ENCODE measurements at places on chromosomes 7 and 10. TPM values are rescaled to one million over a fixed set of nuclear protein-coding genes. Genes with fewer than 3 reads are reported as not detected.

DNA sequence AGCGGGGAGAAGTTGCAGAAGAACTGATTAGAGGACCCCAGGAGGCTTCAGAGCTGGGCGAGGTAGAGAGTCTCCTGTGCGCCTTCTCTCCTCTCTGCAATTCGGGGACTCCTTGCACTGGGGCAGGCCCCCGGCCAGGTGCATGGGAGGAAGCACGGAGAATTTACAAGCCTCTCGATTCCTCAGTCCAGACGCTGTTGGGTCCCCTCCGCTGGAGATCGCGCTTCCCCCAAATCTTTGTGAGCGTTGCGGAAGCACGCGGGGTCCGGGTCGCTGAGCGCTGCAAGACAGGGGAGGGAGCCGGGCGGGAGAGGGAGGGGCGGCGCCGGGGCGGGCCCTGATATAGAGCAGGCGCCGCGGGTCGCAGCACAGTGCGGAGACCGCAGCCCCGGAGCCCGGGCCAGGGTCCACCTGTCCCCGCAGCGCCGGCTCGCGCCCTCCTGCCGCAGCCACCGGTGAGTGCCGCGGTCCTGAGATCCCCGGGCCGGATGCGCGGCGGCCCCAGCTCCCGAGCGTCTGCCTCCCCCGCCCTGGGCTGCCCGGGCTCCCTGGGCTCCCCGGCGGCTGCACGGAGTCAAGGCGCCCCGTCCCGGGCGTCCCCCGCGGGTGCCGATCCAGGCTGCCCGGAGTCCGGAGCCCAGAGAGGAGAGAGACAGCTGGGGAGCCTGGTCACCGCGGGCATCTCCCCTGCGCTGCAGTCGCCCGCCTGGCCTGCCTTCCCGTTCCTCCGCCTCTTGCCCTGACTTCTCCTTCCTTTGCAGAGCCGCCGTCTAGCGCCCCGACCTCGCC is at the start of gene PLAU:
TSS of gene PLAU (plus strand) at position 369 of the 789 bp plus-strand sequence. CDS start 424 bp downstream, outside the sequence.
- peak; percentile 73 for DNase-seq
- H3K4me1 ChIP-seq: peaks cover 53% of the 10 kb centered on the region
- H3K36me3 ChIP-seq: peaks cover 16% of the 10 kb centered on the region
- peaks cover 7% of the 10 kb centered on the region for H3K27me3 ChIP-seq
- peak within 1 kb of the TSS; percentile 51 for H3K4me3 ChIP-seq
- H3K27ac ChIP-seq: peak within 1 kb of the TSS; percentile 79

CAV2 gene
- 50.1 TPM for polyA plus RNA-seq

FRMPD2 gene
- 0.06 TPM for polyA plus RNA-seq

ADK gene
- polyA plus RNA-seq: 30.1 TPM

PAPOLB gene
- 0.03 TPM for polyA plus RNA-seq

FOXI2 gene
- not detected for polyA plus RNA-seq

DNA sequence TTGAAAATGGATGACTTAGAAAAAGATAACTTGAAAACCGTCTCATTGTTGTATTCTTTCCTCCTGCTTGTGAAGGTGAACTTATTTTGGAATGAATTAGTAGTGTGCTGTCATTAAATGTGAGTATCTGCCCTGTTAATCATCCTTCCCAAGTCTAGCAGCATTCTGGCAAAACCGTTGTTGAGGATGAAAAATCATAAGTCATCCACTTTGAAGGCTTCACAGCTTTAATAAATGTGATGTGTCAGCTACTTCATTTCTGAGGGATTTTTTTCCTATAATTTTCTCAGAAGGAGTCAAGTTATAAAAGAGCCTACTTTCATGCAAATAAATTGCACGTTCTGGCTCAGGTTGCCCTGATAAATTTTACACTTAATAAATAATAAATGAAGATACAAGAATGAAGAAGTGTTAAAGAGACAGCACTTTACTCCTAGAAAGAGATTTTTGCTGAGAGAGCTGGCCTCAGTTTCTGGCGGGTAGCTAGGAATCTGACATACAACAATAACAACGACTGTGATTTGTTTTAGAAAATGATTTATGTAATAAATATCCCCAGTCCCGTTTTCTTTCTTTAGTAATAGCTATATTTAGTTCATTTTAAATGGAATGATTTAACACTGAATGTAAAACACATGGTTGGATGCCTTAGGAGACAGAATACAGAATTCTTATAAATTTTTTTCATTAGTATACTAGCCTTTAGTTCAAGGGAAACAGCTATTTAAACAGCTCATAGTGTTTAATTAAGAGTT is 516.5 kb upstream of the KLF6 start:
- H3K27ac ChIP-seq: no peak overlapping the region
- H3K27me3 ChIP-seq: no peaks in the 10 kb centered on the region
- H3K4me1 ChIP-seq: no peaks in the 10 kb centered on the region
- no peak overlapping the region for H3K4me3 ChIP-seq
- H3K36me3 ChIP-seq: no peaks in the 10 kb centered on the region

CYTH3 gene
- 30.9 TPM for polyA plus RNA-seq
